ENCODE measurements at places on chromosomes 7 and 10. TPM values are rescaled to one million over a fixed set of nuclear protein-coding genes. Genes with fewer than 3 reads are reported as not detected.

GRCh38 chr7:69833964-69834363 lies 235.7 kb downstream of the AUTS2 start:
- no peak overlapping the region for H3K4me3 ChIP-seq
- H3K27ac ChIP-seq, result no peak overlapping the region
- no peaks in the 10 kb centered on the region for H3K36me3 ChIP-seq
- no peak for DNase-seq
- H3K4me1 ChIP-seq, result no peaks in the 10 kb centered on the region

GRCh38 chr10:3330663-3331062 lies 158.1 kb upstream of the PITRM1 start:
- H3K27me3 ChIP-seq, result no peaks in the 10 kb centered on the region
- H3K27ac ChIP-seq, result no peak overlapping the region
- no peak for DNase-seq
- no peak overlapping the region for H3K4me3 ChIP-seq

Gene KAZALD1
- 34.1 TPM for total RNA-seq

- no peaks in the 10 kb centered on the region for H3K36me3 ChIP-seq
- DNase-seq, result no peak
- no peak overlapping the region for H3K4me3 ChIP-seq
- H3K4me1 ChIP-seq, result peaks cover 4% of the 10 kb centered on the region
Measured at GRCh38 chr10:10591715-10592341, 425.8 kb upstream of the CELF2 start.

Gene TWNK
- total RNA-seq, result 16.6 TPM

DNA sequence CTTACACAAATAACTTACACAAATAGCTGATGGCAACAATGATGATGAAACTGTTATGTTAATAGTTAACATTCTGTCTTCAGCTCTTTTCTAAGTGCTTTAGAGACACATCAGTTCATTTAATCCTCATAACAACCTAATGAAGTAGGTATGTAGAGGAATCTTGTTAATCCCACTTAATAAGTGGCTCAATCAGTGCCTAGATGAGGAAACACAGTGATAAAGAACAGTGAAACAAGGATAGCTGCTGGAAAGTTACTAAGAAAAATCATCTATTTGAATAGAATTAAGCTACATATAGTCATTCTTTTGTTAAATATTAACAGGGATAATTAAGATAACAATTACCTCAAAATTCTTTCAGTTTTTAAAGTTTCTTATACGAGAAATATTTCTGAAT lies 487.6 kb downstream of the ARL4A start:
- no peaks in the 10 kb centered on the region for H3K27me3 ChIP-seq
- no peaks in the 10 kb centered on the region for H3K36me3 ChIP-seq
- no peaks in the 10 kb centered on the region for H3K4me1 ChIP-seq
- no peak for DNase-seq
- no peak overlapping the region for H3K4me3 ChIP-seq

Gene CUBN
- 4.1 TPM for total RNA-seq

Gene ZNF117
- total RNA-seq, result 16.9 TPM

GRCh38 chr7:127514499-127514898 lies 70.9 kb downstream of the GCC1 start:
- H3K36me3 ChIP-seq, result no peaks in the 10 kb centered on the region
- no peaks in the 10 kb centered on the region for H3K27me3 ChIP-seq
- H3K4me3 ChIP-seq, result no peak overlapping the region
- no peaks in the 10 kb centered on the region for H3K4me1 ChIP-seq
- H3K27ac ChIP-seq, result no peak overlapping the region

GRCh38 chr10:93211991-93212390 lies 138.3 kb downstream of the CYP26A1 start:
- H3K27ac ChIP-seq, result no peak overlapping the region
- DNase-seq, result no peak
- H3K27me3 ChIP-seq, result no peaks in the 10 kb centered on the region
- no peaks in the 10 kb centered on the region for H3K4me1 ChIP-seq
- H3K4me3 ChIP-seq, result no peak overlapping the region

DNA sequence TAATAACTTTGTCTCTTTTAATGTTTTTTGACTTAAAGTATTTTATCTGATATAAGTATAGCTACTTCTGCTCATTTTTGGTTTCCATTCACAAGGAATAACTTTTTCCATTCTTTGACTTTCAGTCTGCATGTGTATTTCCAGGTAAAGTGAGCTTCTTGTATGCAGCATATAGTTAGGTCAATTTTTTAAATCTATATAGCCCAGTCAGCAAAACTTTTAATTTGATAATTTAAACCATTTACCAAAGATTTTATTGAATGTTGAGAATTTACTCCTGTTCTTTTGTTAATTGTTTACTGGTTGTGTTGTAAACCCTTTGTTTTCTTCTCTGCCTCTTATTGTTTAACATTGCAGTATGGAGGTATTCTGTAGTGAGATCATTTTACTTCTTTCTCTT lies 696.9 kb upstream of the LRRTM3 start:
- H3K27me3 ChIP-seq, result no peaks in the 10 kb centered on the region
- no peak for DNase-seq

DNA sequence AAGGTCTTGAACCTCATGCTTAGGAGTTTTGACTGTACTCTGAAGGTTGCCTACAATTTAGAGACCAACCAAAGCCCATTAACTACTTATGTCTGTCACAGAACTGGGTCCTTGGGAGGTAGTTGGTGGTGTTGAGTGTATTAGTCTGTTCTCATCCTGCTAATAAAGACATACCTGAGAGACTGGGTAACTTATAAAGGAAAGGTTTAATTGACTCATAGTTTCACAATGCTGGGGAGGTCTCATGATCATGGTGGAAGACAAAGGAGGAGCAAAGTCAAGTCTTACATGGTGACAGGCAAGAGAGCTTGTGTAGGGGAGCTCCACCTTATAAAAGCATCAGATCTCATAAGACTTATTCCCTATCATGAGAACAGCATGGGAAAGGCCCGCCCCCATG lies 319.6 kb upstream of the ZMIZ1 start:
- H3K4me1 ChIP-seq, result no peaks in the 10 kb centered on the region
- no peak overlapping the region for H3K4me3 ChIP-seq
- H3K27me3 ChIP-seq, result no peaks in the 10 kb centered on the region
- no peaks in the 10 kb centered on the region for H3K36me3 ChIP-seq

DNA sequence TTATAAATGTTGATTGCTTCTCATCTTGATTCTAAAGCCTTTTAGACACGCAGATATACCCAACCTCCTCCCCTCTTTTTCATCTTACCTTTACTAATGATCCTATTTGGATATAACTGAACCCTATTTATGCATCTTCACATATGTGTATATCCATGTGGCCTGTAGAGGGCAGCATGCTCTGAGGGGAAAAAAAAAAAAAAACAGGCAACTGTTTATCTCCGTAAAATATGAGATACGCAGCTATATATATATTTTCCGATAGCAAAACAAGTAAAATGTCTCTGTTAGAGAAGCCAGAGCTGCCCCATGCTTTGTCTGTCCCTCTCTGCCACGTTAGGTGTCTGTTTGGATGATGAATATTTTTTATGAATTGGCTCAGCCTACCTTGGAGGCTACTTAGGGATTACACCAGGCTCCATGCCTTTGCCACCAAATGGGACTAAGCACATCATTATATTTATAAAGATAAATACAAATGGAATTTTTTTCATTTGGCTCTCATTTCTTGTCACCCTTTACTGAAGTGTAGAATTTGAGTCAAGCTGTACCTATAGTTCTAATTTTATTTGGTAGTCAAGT lies 174.8 kb upstream of the FZD1 start:
- DNase-seq, result no peak
- peak overlapping the region; percentile 69 for H3K4me3 ChIP-seq
- H3K36me3 ChIP-seq, result no peaks in the 10 kb centered on the region
- no peak overlapping the region for H3K27ac ChIP-seq
- peaks cover 2% of the 10 kb centered on the region for H3K4me1 ChIP-seq

GRCh38 chr10:23608926-23609325 lies 170.1 kb downstream of the OTUD1 start:
- H3K27ac ChIP-seq, result no peak overlapping the region
- H3K4me3 ChIP-seq, result no peak overlapping the region
- H3K4me1 ChIP-seq, result no peaks in the 10 kb centered on the region
- H3K36me3 ChIP-seq, result no peaks in the 10 kb centered on the region
- H3K27me3 ChIP-seq, result no peaks in the 10 kb centered on the region
- no peak for DNase-seq

Gene SPDYE5
- not detected for total RNA-seq

DNA sequence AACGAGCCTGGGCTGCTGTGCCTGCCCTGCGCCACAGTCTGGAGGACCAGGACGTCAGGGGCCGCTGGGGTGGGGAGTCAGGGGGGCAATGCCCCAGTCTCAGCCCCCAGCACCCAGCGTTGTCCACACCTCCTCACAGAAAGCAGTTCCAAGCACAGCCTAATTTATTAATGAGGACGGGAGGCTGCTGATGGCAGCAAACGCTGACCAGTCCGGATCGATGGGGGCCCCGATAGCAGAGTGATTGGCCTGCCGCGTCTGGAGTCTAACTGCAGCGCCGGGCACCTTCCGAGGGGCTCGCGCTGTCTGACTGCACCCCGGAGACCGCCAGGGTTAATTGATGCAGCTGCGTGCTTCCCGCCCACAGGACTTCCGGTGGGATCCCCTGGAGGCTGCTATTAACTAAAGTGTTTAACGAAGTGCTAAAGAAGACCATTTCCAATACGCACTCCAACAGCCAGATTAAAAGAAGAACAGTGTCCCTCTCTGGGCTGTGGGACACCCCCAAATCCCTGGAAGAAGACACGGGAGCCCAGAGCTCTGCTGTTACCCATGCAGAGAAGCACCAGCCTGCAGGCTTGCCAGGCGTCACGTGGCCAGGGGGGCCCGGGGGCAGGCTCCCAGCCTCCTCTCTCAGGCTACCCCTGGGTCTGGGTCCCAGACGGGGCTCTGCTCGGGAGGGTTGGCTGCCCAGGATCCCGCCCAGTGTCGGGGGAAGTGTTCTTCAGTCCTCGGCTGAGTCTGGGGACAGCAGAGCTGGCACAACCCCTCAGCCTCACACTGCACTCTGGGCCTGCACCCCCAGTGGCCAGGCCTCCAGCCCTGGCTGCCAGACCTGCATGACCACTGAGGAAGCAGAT lies 63.8 kb downstream of the MICALL2 start:
- no peaks in the 10 kb centered on the region for H3K4me1 ChIP-seq
- no peak overlapping the region for H3K27ac ChIP-seq
- H3K27me3 ChIP-seq, result no peaks in the 10 kb centered on the region
- no peak overlapping the region for H3K4me3 ChIP-seq
- H3K36me3 ChIP-seq, result no peaks in the 10 kb centered on the region
- no peak for DNase-seq

All from thoracic aorta (tissue), 2 donors.